Stimulated activated naive CD8-positive, alpha-beta T cell treated with anti-CD3 and anti-CD28 coated beads, Interleukin-15, amount 100 ng/mL, for 72 hours (primary cell): ENCODE measurements at places on chromosomes 11 and 22.
A peak's percentile ranks its signal among the peaks of the same experiment; 100 is the strongest.

GRCh38 chr22:23244690-23245044, 64.4 kb downstream of the BCR start:
- no peak for DNase-seq

DNA sequence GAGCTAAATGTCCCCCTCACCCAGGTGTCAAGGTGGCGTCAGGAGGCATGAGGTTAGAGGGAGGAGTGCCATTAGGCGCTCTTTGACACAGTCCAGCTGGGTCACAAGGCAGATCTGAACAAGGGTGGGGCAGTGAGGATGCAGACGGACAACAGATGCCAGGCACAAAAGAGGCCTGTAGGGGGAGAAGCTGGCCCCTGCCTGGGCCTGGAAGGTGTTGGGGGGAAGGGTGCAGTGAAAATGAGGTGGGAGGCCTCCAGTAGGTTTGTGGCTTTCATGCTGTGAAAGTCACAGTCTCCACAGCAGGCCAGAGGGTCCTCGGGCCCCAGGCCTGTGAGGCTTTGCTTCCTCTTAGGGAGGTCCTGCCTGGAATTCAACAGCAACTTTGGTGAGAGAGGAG, 85.0 kb upstream of the PLET1 start:
- no peak for DNase-seq

- DNase-seq, result no peak
Observed at GRCh38 chr11:34653851-34654482, 33.1 kb downstream of the EHF start.

DNA sequence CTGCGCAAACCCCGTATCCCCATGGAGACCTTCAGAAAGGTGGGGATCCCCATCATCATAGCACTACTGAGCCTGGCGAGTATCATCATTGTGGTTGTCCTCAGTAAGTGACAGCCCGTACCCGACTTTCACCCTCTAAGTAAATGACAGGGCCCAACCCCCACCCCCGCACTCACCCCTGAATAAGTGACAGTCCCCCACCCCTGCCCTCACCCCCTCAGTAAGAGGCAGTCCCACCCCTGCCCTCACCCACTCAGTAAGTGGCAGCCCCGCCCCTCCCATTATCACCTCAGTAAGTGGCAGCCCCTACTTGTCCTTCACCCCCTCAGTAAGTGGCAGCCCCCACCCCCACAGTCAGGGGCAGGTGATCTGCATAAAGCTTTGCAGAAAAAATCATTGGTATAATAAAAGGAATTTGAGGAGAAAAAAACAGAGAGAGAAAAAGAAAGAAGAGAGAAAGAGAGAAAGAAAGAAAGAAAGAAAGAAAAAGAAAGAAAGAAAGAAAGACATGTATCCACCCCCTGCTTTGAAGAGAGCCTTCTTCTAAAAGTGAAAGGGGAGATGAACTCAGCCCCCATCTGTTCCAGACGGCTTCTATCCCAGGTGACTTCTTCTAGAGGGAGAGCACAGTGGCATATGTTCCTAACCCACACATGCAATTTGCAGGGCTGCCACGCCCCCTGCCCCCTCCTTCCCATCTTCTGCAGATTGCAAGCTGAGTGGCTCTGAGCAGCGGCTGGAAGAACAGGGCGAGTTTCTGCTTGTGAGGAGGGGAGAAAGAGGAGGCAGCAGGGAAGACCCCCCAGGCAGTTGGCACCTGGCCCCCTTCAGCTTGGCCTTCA, 12.5 kb upstream of the SMIM35 start:
- DNase-seq, result no peak

- DNase-seq, result peak; percentile 72
Observed at GRCh38 chr22:32265882-32266767, 11.0 kb upstream of the SLC5A4 start.

- DNase-seq, result no peak
Observed at GRCh38 chr11:113519989-113520613, 44.9 kb upstream of the DRD2 start.
